AG09309 (cell line): ENCODE measurements at places on chromosomes 5 and 9.

GRCh38 chr5:77390795-77391194, 101.3 kb downstream of the WDR41 start:
- peak; percentile 50 for DNase-seq

- DNase-seq = no peak
These were observed 1.3 kb downstream of the BRD3 start for GRCh38 chr9:134066526-134066912.

DNA sequence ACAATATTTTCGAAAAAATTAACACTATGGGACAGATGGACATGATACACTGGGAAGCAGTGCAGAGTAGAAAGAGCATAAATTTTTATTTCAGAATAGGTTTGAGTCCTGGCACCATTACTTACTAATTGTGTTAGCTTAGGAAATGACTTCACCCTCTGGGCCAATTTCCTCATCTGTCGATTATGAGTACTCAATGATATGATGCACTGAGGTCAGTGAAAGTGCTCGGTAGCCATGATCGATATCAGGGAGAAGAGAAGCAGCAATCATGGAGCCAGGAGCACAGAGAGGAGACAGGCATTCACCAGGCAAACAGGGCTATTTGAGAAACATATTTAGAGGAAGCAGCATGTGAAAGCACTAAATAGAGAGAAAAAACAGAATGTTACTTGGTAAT, 29.4 kb downstream of the NR6A1 start:
- DNase-seq = no peak

DNA sequence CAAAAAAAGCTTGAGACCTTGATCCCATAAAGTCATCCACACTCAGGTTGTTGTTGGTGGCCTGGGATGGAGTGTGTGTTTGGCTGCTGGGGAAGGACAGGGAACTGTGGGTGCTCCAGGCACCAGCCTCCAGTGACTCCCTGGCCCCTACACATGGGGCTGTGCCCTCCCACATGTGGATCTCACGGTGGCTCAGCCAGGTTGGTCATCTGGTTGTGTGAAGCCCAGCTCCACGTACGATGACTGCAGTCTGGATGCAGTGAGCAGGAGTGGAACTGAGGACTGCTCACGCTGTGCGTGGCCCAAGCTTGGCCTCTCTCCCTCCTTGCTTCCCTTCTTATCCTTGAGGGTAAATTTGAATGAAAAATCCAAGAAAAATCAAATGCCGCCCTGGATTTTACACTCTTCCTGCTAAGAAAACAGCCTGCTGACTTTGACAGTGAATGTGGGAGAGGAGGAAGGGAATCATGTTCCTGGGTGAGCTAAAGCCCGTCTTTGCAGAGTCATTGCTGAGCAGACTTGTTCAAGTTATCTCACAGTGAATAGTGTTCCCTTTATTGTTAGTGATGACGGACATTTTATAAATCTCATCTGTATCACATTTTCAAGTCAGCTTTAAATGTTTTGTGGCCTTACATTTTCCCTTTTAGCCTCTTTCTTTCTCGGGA, 65.1 kb upstream of the CACNA1B start:
- no peak for DNase-seq

DNA sequence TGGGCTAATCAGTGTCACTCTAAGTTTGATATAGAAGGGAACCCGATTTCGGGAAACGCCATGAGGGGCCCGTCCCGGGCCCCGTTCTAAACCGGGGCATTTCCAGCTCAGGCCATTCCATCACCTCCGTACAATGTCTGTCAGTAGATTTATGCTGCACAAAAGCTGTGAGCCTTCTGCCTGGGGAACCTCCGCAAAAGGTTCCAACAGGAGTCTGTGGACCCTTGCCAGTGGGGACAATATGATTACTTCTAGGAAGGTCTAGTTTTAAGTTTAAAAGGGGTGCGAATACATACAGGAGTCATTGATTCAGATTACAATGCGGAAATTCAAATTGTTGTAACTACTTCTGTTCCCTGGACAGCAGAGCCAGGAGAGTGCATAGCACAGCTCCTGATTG, 57.6 kb downstream of the RAPGEF1 start:
- DNase-seq = no peak

- DNase-seq = no peak
These were observed 354.3 kb downstream of the KIF4B start for GRCh38 chr5:155367841-155368240.

GRCh38 chr5:1351156-1351555, 6.3 kb upstream of the CLPTM1L start:
- no peak for DNase-seq

DNA sequence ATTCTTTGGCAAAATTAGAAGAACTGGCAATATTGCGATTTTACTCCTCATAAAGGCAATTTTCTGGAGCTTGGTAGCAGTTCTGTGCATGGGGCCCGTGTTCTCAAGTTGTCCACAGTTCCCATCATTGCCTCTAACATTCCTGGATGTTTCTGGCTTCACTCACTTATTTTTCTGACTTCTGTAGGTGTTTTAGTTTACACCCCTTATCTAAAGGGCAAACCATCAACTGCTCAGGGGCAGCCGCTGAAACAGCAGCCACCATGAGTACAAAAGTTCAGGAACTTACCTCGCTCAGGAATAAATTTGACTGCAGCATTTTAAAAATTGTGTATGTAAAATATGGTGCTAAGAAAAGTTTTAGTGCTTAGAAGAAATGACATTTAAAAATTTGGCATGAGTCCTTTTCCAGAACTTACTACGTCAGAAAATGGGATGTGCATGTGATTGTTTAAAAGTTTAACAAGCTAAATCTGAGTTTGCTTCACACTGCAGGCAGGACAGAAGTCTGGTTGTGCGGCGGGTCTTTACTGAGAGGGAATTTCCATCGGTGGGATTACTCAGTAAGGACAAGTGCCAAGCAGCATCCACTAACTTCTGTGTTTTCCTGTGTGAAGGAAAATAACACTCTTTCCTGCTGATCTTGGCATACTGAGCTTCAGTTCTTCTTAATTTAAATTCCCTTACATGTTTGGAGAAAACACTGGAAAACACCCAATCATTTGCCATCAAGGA, 261.7 kb downstream of the MAT2B start:
- no peak for DNase-seq

GRCh38 chr5:114308508-114308907, 53.4 kb upstream of the KCNN2 start:
- DNase-seq = no peak

DNA sequence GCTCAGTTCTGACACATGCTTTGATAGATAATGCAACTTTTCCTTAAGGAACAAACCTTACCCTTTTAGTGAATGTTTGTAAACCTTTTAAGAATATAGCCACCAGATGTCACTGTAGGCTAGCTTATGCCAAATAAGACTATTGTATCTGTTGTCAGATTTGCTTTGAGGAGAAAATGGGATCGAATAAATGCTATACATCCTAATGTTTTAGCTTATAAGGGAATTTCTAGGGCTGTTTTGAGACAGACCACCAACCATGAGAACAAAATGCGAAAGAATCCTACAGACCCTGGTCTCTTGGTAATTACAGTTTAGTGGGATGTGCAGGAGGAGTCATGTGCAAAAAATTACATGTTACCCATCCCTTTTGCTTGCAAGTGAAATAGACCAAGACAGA, 127.6 kb upstream of the NMUR2 start:
- peak; percentile 23 for DNase-seq

- no peak for DNase-seq
These were observed 93.6 kb downstream of the MCTP1 start for GRCh38 chr5:95191330-95191729.

DNA sequence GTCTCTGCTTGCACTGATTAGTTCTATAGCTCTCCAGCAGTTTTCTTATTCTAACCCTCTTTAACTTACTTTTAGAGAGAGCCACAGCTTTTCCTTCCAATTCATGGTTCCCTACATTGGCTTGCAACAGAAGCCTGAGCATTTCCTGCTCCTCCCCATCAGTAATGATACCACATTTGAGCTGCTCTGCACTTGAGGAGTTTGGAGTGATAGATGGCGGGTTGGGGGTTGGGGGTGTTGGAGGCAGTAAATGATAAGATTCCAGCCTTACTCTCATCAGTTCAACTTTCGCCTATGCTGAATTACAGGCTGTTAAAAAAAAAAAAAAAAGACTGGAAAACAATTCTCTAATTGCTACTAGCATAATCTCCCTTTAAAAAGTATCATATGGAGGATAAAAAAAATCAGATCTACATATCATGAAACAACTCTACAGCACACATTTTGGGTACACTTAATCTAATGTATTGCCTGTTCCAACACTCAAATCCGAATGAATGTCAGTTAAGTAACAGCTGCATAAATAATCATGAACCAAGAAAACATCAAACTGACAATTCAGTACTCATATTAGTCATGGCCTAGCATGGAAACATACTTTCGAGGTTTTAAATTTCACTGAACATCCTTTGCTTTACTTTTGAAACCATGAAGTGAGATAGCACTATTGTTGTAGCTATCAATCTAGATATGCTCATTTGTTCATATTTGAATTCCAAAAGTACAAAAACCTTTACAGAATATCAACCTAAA, 224.7 kb downstream of the NFIB start:
- DNase-seq = no peak

- DNase-seq = no peak
These were observed 100.4 kb downstream of the OSTF1 start for GRCh38 chr9:75188756-75189155.

GRCh38 chr5:38739011-38739704, 106.7 kb upstream of the OSMR start:
- DNase-seq = no peak

DNA sequence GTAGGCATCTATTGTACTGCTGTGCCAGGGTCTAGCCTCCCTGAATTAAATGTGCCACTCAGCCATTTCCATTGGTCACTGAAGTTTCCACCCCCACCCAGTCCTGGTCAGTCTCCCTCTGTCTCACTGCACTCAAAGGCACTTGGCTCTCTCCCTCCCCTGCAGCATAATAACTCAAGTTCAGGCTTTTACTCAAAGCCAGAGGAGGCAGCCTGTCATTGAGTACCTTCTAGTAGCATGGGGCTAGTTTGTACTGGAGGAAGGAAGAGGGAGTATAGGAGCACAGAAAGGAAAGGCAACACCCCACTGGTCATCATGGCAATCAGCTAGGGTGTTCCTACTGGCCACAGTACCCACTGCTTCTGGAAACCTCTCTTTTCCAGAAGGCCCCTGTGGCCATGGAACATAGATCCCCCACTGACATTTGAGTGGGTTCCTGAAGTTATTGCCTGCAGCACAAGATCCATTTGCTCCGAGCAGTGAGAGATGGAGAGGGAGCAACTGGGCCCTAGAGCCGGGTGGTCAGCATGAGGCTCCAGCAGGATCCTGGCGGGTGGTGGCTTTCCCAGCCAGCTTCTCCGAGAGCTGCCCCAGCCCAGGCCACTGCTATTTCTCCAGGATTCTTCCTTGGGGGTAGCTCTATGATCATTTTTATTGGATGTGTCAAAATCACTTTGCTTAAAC, 89.9 kb upstream of the CPEB4 start:
- no peak for DNase-seq

- no peak for DNase-seq
These were observed 39.0 kb downstream of the TMEM232 start for GRCh38 chr5:110687485-110687884.

GRCh38 chr9:105651806-105652205, 10.5 kb upstream of the TAL2 start:
- no peak for DNase-seq

DNA sequence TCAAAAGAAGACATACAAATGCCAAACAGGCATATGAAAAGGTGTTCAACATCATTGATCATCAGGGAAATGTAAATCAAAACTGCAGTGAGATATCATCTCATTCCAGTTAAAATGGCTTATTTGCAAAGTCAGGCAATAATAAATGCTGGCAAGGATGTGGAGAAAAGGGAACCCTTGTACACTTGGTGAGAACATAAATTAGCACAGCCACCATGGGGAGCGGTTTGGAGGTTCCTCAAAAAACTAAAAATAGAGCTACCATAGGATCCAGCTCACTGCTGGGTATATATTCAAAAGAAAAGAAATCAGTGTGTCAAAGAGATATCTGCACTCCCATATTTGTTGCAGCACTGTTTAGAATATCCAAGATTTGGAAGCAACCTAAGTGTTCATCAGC, 50.3 kb downstream of the AP3S1 start:
- DNase-seq = no peak

DNA sequence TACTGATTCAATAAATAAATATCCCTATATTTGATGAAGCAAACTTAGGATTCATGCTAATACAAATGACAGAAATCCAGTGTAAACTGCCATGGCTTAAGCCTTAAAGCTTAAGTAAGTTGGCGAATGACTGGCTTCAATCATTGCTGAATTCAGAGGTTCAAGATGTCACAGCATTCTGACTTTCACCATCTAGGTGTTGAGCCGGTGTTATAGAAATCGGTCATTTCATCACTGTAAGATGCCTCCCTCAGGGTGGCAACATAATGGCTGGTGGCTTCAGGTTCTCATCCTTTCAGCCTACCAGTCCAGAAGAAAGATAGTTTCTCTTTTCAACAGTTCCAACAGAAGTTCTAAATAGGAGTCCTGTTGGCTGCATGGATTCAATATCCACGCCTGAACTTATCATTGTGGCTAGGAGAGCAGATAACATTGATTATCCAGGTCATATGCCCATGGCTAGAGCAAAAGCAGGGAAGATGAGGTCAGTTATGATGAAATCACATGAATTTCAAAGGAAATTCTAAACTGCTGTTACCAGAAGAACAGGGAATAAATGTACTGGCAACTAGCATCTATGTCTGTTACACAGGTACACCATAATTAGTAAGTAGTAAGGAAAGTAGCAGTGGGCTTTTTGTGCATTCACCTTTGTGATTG, 364.3 kb downstream of the ARRDC3 start:
- no peak for DNase-seq

- peak; percentile 68 for DNase-seq
These were observed 7.5 kb downstream of the NDST1 start for GRCh38 chr5:150515446-150515845.

- no peak for DNase-seq
These were observed 27.7 kb upstream of the ZNF622 start for GRCh38 chr5:16493261-16493660.

DNA sequence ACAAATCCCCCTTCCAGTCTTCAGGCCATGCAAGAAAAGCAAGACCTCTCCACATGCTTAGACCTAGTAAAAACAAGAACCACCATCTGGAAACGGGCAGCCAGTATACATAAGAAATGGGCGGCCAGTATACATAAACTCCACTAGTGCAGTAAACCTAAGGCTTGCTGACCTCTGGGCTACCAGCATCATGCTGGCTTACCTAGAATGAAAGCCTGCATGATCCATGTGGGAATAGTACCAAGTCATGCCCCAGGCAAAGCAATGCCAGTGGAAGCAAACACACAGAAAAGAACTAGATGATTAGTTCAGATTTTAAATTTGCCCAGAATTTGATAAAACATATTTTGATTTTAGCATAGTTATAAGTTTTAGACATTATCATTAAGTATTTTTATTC, 1346.4 kb downstream of the EFNA5 start:
- DNase-seq = no peak

DNA sequence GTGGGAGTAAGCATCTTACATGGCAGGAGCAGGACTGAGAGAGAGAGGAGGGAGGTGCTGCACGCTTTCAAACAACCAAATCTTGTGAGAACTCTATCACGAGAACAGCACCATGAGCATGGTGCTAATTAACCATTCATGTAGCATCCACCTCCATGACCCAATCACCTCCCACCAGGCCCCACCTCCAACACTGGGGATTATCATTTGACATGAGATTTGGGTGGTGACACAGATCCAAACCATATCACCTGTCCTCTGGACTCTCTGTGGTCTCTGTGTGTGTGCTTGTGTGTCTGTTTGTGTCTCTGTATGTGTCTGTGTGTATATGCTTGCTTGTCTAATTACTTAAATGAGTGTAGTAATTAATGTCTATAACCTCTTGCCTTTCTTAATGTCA, 31.1 kb downstream of the SEC61B start:
- no peak for DNase-seq
